ENCODE measurements at places on chromosomes 5 and 9.

DNA sequence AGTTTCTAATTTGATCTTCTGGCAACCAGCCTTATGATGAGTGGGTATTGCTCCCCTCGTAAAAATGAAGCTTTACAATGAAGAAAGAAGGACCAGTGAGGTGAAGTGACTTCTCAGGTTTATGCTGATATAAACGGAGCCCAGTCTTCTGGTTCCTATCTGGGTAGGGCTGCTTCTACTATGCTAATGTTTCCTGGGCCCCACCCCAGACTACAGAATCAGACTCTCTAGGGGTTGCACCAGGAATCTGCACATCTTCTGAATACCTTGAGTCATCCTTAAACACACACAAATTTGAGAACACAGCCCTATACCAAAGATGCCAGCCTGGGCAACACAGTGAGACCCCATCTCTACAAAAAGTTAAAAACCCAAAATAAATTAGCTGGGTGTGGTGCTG is 16.2 kb downstream of the BTF3 start:
- DNase-seq: no peak

- no peak for DNase-seq
Measured at GRCh38 chr9:135255033-135255840, 167.8 kb downstream of the OLFM1 start.

DNA sequence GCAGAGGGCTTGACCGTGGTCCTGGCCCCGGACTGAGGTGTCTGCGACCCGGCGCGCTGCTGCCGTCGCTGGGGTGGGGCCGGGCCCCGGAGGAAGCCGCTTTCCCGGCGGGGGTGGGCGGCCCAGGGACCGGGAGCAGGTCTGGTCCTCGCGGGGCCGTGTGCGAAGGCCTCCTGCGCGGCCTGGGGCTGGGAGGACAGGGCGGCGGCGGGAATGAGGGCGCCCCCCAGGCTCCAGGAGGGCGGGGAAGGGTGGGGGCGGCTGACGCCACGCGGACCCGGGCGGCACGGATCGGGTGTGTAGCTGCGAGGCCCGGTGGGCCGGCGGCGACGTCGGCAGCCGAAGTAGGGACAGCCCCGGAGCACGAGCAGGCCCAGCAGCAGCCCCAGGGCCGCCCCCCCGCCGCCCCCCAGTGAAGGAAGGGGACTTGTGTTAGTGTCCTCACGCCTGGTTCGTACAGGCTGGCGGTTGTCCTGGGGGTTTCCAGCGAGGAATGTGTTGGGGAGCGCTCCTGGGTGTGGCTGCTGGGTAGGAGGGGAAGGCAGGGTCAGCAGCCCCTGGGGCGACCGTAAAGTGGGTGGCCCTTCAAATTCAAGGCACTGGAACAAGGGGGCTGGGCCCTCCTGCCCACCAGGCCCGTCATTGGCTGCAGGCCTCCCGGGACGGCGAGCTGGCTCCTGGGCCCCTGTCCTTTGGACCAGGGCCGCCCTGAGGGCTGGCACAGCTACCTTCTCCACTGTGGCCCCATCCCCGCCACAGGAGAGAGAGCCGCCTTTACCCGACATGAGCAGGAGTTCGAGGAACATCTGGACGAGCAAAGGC is 597 bp upstream of the TMEM250 start:
- DNase-seq: no peak

- no peak for DNase-seq
Measured at GRCh38 chr5:90909101-90909503, 350.5 kb downstream of the ADGRV1 start.

DNA sequence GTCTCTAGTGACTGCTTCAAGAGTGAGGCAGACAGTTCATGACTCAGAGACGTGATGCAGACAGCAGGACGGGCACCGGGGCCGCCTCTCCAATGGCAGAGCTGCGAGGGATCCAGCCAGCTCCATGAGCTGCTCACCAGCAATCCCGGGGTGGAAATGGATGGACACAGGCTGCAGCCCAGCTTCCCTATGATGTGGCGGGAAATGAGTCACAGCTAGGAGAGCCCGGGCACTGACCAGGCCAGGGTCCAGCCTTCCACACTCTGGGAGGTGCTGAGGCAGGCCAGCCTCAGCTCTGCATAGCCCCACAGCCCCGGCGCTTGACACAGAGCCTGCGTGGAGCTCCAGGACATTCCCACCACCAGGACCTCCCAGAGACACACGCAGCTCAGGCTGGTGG is 244.8 kb upstream of the IRX2 start:
- no peak for DNase-seq

DNA sequence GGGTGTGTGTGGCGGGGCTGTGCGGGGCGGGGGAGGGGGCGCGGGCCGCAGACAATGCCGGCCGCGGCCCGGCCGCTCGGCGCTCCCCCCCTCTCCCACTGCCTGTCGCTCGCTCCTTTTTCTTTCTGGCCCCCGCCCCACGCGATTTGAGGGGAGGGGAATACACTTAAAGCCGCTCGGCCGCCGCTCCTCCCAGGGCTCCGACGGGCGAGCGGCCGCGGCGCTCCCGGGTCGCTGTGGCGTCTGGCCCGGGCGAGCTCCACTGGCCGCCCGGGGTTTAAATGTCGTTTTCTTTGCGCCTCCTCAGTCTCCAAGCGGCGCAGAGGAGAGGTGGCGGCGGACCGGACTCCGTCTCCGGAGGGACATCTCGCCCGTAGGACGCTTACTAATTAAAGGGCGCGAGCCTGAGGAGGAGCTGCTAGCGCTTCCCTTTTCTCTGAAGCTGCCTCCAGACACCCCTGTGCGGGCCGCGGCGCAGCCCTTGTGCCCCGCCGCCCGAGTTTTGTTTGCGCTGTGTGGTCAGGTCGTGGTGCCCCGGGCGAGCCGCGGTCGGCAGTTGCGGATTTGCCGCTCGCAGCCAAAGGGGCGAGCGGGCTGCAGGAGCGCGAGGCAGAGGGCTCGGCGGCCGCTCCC is 1.4 kb downstream of the ZSWIM6 start:
- DNase-seq: no peak

GRCh38 chr9:130118841-130119518 is 53.2 kb upstream of the NCS1 start:
- peak; percentile 100 for DNase-seq

DNA sequence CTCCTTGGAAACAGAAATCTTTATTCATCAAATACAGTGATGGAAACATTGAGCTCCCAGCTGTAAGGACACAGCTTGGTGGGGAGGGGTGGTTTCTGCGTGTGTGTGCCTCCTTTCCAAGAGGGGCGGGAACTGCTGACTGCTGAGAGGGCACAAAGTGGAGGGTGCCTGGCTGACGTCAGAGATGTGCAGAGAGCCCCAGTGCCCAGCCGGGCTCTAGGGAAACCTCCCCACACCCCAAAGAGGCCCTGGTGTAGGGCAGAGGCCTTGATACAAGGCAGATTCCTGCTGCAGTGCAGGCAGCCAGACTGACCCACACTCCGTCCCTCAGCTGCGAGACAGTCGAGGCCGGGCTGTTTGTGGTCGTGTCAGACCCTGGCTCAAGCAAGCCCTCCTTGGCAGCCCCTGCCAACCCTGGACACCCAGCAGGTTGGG is 191.0 kb downstream of the CACNA1B start:
- DNase-seq: no peak

GRCh38 chr5:68381060-68381459 is 165.5 kb downstream of the PIK3R1 start:
- no peak for DNase-seq

DNA sequence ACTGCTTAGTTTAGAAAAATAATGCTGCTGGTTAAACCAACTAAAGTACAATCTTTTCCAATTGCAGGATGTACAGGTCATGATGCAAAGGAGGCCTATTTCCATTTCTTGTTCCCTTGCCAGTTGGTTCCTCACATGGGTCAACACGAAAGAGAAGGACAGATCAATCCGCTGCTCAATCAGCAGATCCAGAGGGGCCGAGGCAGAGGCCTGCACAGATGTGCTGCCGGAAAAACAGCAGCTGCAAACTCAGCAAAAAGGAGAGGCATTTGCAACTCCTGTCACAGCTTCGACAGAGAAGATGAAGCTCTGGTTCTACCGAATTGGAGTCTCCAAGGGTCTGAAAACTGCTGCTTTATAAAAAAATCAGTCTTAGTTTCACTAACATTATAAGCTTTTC is 69.8 kb downstream of the NIPSNAP3B start:
- no peak for DNase-seq

DNA sequence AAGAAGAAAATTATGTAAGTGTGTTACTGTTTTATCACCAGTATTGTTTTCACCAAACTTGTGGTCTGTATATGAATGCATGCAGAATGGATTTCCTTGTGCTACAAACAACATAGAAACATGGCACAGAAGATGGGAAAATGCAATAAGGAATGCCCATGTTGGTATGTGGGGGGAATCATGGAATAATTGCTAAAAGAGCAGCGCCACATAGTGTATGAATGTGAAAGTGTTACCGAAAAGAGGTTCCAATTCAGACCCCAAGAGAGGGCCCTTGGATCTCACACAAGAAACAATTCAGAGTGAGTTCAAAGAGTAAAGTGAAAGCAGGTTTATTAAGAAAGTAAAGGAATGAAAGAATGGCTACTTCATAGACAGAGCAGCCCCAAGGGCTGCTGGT is 26.4 kb upstream of the TYRP1 start:
- no peak for DNase-seq

DNA sequence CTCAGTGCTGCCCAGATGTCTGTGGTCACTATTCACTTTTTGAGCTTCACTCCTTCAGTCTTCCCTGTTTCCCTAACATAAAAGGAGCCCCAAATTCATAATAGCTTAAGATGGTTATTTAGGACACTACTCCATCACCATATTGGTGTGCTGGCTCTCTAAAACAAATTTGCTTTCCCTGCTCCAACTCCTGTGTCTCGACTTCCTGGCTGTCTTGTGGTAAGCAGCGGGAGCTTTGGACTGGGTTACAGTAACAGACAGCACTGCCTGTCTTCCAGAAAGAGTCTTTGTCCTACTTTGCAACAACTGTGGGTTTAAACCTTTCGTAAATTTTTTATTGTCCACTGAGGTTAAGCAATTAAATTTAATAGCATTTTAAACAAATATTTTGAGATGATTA is 389.4 kb downstream of the CDH9 start:
- DNase-seq: no peak

DNA sequence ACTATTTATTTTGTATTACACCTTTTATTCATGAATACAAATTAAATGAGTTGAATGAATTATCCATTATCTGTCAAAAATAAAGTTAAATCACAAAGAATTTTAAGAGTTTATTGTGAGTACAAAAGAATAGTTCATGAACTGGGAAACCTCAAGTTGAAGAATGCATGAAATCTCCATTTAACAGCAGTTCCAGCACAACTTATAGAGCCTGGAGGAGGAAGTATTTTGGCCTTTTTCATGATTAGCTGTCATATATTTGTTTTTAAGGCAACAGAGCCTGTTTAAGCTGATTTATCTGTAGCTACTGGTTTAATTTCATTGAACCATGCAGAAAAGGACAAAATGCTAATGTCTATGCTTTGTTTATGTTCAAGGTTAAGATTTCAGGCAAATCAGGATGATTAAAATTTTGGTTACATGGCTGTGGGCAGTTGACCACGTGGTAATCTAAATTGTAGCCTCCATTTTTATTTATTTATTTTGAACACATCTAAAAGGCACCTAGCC is 12.2 kb downstream of the SPINK1 start:
- no peak for DNase-seq

- DNase-seq: no peak
Measured at GRCh38 chr5:6496636-6497035, 48.0 kb downstream of the UBE2QL1 start.

Measured in NCI-H2171 treated with DMSO at 0.1 percent for 48 hours (cell line).